ENCODE measurements at places on chromosomes 7 and 10.

DNA sequence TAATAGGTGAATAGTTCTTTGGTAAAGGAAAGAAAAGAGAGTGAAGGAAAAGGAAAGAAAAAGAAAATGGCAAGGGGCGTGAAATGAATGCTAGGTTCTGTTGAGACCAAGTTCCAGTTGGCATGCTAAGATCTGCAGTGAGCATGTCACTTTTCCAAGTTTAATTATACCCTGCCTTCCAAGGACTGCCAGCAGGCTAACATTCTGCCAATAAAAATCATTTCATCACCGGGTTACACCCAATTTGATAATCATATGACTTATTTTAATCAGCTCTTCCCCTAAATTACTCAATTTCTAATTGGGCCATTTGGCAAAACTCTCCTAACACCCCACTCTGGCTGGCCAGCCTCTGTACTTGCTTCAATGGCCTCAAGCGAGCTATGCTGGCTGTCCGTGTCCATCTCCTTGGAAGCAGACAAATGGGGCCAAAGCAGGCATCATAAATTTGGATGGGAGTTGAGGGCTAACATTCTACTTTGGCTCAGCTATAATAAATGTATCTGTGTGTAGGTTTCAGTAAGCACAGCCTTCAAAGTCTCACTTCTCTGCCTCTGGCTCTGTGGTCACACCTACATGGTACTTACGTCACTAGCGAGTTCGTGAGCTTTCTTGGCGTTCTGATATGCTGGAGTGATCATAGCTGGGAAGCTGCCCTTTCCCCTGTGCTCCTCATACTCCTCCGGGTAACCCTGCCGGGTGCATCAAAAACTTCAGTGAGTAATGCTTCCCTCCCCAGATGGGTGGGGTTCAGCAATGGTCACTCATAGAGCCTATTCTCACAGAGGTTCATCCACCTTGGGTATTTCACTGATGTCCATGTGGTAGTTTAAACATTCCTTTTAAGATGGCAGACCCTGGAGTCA lies 17.3 kb downstream of the NRAP start:
- peak; percentile 10 for DNase-seq

- peak; percentile 90 for DNase-seq
Measured at GRCh38 chr7:33841705-33842129, 63.6 kb upstream of the BMPER start.

DNA sequence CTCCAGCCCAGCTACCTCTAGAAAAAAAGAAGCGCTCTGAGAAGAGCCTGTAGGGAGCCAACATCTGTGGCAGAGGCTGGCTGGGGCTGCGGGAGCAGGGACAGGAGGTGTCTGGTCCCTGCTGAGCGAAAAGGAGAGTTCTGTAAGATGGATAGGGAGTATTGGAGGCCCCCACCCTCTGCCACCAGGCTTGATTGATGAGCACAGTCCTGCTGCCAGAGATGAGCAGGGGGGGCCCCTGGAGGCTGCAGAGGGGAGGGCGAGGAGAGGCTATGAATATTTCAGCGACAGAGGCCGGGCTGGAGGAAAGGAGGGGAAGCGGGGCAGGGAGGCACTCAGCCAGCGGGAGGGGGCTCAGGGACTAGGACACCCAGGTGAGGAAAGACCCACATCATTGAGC lies 44.5 kb upstream of the HSPB1 start:
- DNase-seq = no peak

- DNase-seq = no peak
Measured at GRCh38 chr7:65239324-65239706, 134.3 kb upstream of the ZNF92 start.

DNA sequence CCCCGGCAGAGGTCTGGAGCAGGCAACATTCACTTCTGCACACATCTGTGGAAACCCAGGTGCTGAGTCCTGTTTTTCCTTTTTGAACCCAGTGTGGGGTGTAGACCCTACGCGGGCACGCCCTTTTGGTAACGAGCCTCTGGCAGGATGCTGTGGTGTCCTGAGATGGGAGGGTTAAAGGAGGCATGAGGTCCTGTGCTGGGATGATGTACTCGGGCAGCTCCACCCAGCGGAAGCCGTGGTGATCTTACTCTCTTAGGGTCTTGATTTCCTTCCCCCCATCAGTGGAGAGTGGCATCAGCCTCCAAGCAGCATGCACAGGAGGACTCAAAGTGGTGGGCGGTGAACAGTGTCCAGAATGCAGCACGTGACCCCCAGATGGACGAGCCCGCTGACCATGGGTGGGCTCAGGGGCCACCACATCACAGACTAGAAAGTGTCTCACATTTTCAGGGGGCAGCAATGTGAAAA lies 148.6 kb downstream of the DNAJB6 start:
- no peak for DNase-seq

GRCh38 chr10:51422311-51423120 lies 276.9 kb downstream of the CSTF2T start:
- DNase-seq = peak; percentile 60

DNA sequence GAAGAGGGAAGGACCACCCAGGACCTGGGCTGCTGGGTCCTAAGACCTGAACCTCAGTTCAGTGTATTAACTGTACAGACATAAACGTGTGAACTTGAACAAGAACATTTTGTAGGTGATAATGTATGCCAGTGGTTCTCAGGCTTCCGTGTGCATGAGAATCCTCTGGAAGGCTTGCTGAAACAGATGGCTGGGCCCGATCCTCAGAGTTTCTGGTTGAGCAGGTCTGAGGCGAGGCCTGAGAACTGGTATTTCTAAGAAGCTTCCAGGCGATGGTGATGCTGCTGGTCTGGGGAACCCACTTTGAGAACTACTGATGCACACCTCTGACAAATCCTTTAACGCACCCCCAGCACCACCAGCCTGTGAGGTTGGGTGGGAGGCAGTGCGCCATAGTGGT lies 70.4 kb downstream of the CDH23 start:
- peak; percentile 13 for DNase-seq

DNA sequence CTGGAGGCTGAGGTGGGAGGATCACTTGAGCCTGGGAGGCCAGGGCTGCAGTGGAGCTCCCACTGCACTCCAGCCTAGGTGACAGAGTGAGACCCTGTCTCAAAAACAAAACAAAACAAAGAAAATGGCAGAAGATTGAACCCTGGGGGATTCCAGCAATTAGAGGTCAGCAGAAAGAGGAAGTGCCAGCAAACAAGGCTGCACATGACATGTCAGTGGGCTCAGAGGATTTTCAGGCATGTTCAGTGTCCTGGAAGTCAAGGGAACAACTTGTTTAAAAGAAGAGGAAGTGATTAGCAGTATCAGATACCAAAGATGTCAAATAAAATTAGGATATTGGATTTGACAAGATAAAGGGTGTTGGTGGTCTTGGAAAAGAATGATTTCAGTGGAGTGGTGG lies 32.3 kb downstream of the RAB18 start:
- DNase-seq = no peak

GRCh38 chr7:85341121-85341520 lies 154.3 kb upstream of the SEMA3D start:
- peak; percentile 36 for DNase-seq

GRCh38 chr7:86130268-86130667 lies 513.4 kb upstream of the GRM3 start:
- DNase-seq = no peak

GRCh38 chr10:125878957-125879835 lies 1.9 kb downstream of the DHX32 start:
- peak; percentile 91 for DNase-seq

GRCh38 chr7:148014541-148014940 lies 576.0 kb upstream of the C7orf33 start:
- peak; percentile 15 for DNase-seq

DNA sequence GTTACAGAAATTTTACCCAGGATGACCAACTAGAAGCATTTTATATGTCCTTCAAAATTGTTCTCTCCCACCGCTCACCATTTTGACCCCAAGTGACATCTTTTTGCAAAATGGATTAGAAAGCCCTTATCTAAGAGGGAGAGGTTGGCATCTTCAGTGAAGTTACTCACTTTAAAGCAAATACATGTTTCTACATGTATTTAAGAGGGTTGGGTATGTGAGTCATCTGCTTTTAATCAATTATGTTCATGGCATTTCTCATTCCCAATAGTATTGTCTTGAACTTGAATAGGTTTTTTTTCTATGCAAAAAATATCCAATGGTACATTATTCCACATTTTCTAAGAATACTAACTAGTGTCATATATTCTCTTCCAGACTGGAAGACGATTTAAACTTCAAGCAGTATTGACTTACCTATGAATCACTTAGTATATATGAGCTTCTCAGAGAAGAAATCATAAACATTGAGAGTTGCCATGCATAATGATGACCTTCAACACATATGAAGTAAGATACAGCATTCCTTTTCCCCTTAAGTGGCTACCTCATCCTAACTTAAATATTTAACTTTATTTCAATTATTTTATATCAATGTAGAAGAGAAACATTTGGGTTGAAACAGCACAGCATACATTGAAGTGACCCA lies 132.8 kb downstream of the POLR1F start:
- peak; percentile 45 for DNase-seq

DNA sequence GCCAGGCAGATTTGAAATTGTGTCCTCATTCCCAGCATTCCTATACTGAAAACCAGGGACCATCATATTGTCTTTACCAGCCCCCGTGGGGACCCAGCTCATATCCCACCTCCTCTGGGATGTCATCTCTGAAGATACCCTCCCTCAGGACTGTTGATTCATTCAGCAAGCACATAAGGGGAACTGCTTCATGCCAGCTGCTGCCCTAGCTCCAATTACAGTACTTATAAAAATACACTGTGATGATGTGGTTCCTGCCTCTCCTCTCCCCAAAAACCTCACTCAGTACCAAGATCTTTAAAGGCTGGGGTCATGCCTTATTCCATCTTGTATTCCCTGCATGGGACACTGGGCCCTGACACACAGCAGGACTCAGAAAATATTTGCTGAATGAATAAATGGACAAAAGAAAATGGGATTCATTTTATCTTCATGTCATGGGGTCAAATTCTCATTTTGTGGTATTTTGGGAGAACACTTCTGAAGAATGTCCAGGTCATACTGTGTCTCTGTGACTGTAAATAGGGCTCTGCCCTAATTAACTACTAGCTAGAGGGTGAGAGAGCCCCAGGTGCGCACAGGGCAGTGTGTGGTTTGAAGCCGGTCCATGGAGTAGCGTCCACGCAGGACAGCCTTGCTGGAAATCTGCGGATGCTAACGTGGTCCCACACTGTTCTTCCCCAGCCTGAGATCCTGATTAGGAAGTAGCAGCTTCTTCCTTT lies 29.0 kb upstream of the DAGLB start:
- no peak for DNase-seq

GRCh38 chr10:31274310-31274709 lies 44.7 kb upstream of the ZEB1 start:
- DNase-seq = peak; percentile 27

DNA sequence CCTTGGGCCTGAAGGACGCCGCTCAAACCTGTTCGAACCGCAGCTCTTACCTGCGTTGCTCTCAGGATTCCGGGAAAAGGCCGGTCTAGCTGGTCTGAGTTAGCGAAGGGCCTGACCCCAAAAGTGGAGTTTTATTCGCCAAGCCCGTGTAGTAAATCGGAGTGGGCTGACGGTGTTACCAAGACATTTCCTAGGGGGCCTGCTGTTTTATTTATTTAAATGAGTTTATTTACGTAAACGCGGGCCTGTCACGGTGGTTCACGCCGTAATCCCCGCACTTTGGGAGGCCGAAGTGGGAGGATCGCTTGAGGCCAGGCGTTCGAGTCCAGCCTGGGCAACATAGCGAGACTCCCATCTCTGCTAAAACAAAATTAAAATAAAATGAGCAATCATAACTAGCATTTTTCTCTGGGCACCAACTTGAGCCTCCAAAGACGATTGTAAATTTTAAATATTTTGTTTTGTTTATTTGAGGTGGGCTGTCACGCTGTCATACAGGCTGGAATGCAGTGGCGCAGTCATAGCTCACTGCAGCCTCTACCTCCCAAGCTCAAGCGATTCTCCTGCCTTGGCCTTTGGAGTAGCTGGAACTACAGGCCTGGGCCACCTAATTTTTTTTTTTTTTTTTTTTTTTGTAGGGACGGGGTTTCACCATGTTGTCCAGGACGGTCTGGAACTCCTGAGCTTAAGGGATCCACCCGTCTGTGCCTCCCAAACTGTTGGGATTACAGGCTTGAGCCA lies 903 bp downstream of the ZNF655 start:
- peak; percentile 46 for DNase-seq

GRCh38 chr7:51126324-51126723 lies 190.3 kb downstream of the COBL start:
- DNase-seq = no peak

GRCh38 chr10:49280001-49280408 lies 19.0 kb upstream of the C10orf71 start:
- DNase-seq = peak; percentile 2

- no peak for DNase-seq
Measured at GRCh38 chr7:43163885-43164284, 51.4 kb downstream of the HECW1 start.

GRCh38 chr7:23743226-23743625 lies 33.2 kb downstream of the STK31 start:
- DNase-seq = no peak

DNA sequence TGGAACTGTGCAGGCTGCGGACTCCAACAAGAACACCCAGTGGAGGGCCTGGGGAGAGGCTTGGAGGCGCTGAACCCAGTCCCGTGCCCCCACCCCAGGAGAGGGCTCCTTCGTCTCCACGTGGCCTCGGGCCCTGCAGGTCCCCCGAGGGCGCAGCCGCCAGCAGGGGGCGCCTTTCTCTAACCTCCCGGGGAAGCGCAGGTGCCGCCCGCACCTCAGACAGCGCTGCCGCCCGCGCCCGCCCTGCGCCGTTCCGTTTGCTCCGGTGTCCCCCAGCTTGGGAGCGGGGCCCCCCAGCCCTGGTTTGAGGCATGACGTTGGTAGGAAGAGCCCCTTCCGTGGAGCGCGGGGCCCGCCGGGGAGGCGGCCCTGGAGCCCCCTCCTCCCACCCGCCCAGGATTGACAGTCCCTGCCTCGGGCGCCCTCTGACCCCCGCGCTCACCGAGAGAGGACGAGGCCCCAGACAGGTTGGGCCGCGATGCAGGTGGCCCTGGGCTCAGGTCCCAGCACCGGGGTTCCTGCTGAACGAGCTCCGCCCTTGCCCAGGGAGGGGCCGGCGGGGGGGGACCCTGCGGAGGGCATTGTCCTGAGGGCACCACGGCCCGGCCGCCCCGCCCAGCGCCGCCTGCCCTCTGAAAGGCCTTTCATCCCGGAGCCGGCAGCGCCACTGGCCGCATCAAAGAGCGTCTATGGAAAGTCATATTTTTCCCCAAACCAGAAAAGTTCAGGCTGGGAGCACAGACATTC lies 42.8 kb downstream of the FOXL3 start:
- peak; percentile 73 for DNase-seq

GRCh38 chr10:123642697-123643096 lies 23.5 kb upstream of the GPR26 start:
- no peak for DNase-seq

- DNase-seq = no peak
Measured at GRCh38 chr7:92292981-92293380, 47.2 kb downstream of the ANKIB1 start.

DNA sequence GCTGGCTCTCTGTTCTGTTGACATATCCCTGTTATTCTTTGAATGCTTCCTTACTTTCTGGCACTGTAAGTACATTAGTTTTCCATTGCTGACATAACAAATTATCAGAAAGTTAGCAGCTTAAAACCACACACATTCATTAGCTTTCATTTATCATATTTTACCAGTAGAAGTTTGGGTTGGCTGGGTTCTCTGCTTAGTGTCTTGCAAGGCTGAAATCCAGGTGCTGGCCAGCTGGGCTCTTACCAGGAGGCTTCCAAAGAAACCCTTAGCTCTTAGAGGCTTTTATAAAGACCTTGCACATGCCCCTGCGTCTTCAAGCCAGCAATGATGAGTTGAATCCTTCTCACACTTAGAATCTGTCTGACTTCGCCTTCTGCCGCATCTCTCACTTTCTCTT lies 160.6 kb downstream of the MLLT10 start:
- DNase-seq = no peak

Data from epithelial cell of esophagus (primary cell).